Upper lobe of right lung (tissue), 1 donor: ENCODE measurements at places on chromosomes 1 and 21.

GRCh38 chr1:57142999-57143398, 177.2 kb upstream of the C8B start:
- DNase-seq: no peak
- H3K4me1 ChIP-seq: no peaks in the 10 kb centered on the region
- H3K27me3 ChIP-seq: no peaks in the 10 kb centered on the region
- H3K4me3 ChIP-seq: no peak overlapping the region
- H3K27ac ChIP-seq: no peak overlapping the region
- no peaks in the 10 kb centered on the region for H3K36me3 ChIP-seq

DNA sequence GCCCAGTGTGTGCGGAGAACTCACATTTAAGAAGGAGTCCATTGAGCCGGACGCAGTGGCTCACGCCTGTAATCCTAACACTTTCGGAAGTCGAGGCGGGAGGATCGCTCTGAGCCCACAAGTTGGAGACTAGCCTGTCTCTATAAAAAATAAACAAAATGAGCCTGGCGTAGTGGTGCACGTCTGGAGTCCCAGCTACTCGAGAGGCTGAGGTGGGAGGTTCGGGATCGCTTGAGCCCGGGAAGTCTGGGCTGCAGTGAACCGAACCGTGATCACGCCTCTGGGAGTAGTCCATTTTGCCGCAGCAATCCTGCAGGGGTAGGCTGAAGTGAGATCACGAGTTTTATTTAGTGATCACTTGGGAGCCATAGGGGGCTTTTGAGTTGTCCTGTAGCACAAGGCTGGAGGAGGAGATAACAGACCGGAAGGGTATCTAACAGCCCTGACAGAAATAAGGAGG, 497 bp upstream of the FUCA1 start:
- peaks cover 8% of the 10 kb centered on the region for H3K36me3 ChIP-seq
- H3K4me3 ChIP-seq: peak overlapping the region; percentile 81
- H3K27ac ChIP-seq: peak overlapping the region; percentile 70
- no peak for DNase-seq

- no peak overlapping the region for H3K27ac ChIP-seq
- H3K4me3 ChIP-seq: no peak overlapping the region
- no peaks in the 10 kb centered on the region for H3K27me3 ChIP-seq
- H3K4me1 ChIP-seq: no peaks in the 10 kb centered on the region
- H3K36me3 ChIP-seq: no peaks in the 10 kb centered on the region
Observed at GRCh38 chr21:39707316-39707715, 37.7 kb upstream of the IGSF5 start.

GRCh38 chr1:93353286-93353685, 7.6 kb downstream of the DR1 start:
- H3K36me3 ChIP-seq: peaks cover 54% of the 10 kb centered on the region
- no peaks in the 10 kb centered on the region for H3K27me3 ChIP-seq
- no peak for DNase-seq
- no peak overlapping the region for H3K4me3 ChIP-seq

GRCh38 chr1:1477206-1477605, 5.6 kb downstream of the ATAD3B start:
- no peak overlapping the region for H3K27ac ChIP-seq
- H3K4me3 ChIP-seq: no peak overlapping the region

DNA sequence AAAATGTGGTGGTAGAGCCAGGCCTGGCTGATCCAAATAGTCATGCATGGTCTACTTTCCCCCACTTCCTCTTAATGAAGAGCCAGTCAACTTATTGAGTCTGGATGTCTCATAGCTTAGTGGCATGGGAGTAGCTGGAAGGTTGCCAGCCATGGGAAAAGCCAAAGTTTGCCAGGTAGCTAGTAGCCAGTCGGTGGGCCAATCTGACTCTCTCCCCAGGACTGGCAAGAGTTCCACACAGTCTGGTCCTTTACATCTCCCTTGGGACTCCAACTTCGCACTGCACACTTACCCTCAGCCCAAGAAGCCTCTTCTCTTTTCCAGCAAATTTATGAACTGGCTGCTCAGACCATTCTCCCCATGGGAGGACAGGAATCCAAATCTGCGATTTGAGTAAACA, 8.3 kb downstream of the WARS2 start:
- H3K4me3 ChIP-seq: no peak overlapping the region
- H3K27ac ChIP-seq: no peak overlapping the region
- H3K4me1 ChIP-seq: no peaks in the 10 kb centered on the region
- H3K27me3 ChIP-seq: no peaks in the 10 kb centered on the region
- no peaks in the 10 kb centered on the region for H3K36me3 ChIP-seq

DNA sequence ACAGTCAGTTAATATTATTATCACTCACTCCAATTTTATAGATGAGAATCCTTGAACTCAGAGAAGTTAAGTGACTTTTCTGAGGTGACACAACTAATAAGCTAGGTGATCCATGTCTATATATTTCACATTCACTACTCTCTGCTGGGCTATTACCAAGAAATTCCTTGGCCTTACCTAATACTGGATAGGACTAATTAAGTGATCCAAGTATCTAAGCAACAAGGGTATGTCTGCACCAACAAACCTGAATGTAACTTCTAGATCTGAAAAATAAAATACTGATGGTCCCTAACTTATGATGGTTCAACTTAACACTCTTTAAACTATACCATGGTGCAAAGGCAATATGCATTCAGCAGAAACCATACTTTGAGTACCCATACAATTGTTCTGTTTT, 14.8 kb upstream of the CASQ2 start:
- DNase-seq: no peak
- H3K27me3 ChIP-seq: no peaks in the 10 kb centered on the region
- H3K27ac ChIP-seq: no peak overlapping the region

DNA sequence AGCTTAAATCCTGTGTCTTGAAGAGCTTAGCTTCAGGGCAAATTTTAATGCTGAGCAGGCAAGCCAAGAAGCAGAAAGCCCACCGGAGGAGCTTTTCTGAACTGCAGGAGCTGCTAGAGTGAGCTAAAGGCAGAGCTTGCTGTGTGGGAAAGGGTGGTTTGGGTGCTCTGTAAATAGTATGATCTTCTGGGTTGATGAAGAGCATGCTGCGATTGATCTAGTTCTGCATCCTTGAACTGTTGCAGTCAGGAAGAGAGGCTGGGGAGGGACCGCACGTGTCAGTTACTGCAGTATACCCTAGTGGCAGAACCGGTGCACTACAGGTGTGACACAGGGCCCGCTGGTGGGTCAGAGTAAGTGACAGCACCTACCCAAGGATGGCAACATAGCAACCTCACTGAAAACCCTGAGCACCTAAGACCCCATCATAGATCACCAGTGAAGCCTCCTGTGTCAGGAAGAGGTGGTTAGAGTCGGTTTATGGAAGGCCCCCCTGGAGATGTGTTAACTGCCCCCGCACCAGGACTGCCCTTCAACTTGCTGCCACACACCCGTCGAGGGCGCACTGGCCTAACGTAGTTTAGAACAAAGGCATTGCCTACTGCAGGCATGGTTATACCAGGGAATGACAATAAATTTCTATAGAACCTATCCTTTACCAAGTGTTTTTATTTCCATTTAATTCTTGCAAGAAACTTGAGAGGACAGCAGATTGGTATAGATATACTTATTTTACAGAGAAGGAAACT, 146.0 kb upstream of the KIAA0040 start:
- H3K4me3 ChIP-seq: no peak overlapping the region
- DNase-seq: no peak
- peaks cover 21% of the 10 kb centered on the region for H3K27me3 ChIP-seq

DNA sequence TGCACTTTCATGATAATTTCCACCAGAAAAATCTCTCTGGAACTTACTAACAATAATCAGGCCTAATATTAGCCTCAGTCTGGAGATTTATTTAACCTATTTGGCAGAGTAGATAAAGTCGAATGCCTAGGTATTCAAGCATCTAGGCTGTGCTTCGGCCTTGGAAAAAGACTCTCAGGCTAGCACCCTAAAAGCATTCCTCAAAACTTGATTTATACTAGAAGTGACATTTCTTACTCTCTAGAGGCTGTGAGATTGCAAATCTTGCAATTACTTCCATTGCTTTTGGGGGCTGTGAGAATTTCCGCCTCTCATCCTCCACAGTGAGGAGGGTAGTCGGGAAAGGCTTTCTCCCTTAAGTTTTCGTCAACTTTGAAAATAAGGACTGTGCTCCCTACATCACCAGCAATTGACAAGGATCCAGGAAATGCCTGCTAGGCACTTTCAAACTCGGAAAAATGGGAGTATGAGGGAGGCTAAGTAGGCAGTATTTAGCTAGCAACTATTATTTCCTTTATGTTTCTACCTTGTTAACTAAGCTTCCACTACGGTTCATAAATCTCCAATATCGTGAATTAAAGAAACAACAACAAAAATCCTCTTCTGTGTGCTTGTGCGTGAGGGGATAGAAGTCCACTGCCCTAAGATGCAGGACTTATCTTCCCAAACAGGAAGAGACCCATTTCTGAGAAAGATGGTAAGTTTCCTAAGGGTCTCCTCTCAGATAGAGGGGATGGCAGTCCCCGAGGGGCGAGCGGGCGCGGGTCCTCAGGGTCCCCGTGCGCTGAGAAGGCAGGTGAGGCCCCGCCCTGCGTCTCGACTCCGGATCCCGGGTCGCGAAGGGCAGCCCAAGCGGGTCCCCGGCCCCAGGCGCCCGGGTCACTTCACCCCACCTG, 1.1 kb upstream of the LMO4 start:
- H3K36me3 ChIP-seq: no peaks in the 10 kb centered on the region
- peak overlapping the region; percentile 97 for H3K27ac ChIP-seq
- H3K4me1 ChIP-seq: peaks cover 12% of the 10 kb centered on the region
- peak overlapping the region; percentile 77 for H3K4me3 ChIP-seq
- H3K27me3 ChIP-seq: no peaks in the 10 kb centered on the region

GRCh38 chr1:163191301-163191700, 11.4 kb downstream of the RGS5 start:
- H3K36me3 ChIP-seq: no peaks in the 10 kb centered on the region
- no peak overlapping the region for H3K4me3 ChIP-seq
- no peak for DNase-seq
- H3K4me1 ChIP-seq: peaks cover 3% of the 10 kb centered on the region

- H3K36me3 ChIP-seq: no peaks in the 10 kb centered on the region
- no peak overlapping the region for H3K4me3 ChIP-seq
- H3K27me3 ChIP-seq: no peaks in the 10 kb centered on the region
- no peaks in the 10 kb centered on the region for H3K4me1 ChIP-seq
- H3K27ac ChIP-seq: no peak overlapping the region
Observed at GRCh38 chr1:241470908-241471590, 48.5 kb downstream of the FH start.

DNA sequence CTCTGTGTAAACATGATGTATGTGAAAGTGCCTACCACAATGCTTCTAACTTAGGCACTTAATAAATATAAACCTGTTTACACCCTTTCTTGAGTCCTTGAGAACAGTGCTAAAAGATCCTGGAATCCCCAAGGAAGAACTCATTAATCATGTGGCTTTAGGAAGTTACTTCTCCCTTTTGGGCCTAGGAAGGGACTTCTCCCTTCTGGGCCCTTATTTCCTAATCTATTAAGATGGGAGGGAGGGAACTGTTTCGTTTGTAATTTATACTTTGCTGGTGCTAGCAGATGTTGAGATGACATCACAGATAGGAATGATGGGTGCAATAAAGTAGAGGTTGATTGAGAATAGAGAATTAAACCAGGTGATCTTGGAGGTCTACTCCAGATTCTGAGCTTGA, 1.2 kb downstream of the BTF3L4 start:
- H3K27ac ChIP-seq: peak overlapping the region; percentile 93
- H3K27me3 ChIP-seq: no peaks in the 10 kb centered on the region
- peaks cover 33% of the 10 kb centered on the region for H3K36me3 ChIP-seq
- peaks cover 42% of the 10 kb centered on the region for H3K4me1 ChIP-seq

GRCh38 chr1:56507925-56508522, 71.3 kb downstream of the PLPP3 start:
- no peaks in the 10 kb centered on the region for H3K27me3 ChIP-seq
- DNase-seq: no peak
- no peak overlapping the region for H3K27ac ChIP-seq
- peaks cover 66% of the 10 kb centered on the region for H3K4me1 ChIP-seq

- H3K4me1 ChIP-seq: peaks cover 14% of the 10 kb centered on the region
- H3K4me3 ChIP-seq: peak overlapping the region; percentile 77
- peaks cover 33% of the 10 kb centered on the region for H3K27me3 ChIP-seq
- DNase-seq: no peak
- H3K36me3 ChIP-seq: no peaks in the 10 kb centered on the region
Observed at GRCh38 chr21:34890724-34891612, 158.1 kb downstream of the RUNX1 start.

- H3K27me3 ChIP-seq: no peaks in the 10 kb centered on the region
- no peak for DNase-seq
- H3K27ac ChIP-seq: no peak overlapping the region
- no peaks in the 10 kb centered on the region for H3K36me3 ChIP-seq
- peaks cover 13% of the 10 kb centered on the region for H3K4me1 ChIP-seq
Observed at GRCh38 chr1:221169447-221169889, 290.2 kb downstream of the HLX start.

DNA sequence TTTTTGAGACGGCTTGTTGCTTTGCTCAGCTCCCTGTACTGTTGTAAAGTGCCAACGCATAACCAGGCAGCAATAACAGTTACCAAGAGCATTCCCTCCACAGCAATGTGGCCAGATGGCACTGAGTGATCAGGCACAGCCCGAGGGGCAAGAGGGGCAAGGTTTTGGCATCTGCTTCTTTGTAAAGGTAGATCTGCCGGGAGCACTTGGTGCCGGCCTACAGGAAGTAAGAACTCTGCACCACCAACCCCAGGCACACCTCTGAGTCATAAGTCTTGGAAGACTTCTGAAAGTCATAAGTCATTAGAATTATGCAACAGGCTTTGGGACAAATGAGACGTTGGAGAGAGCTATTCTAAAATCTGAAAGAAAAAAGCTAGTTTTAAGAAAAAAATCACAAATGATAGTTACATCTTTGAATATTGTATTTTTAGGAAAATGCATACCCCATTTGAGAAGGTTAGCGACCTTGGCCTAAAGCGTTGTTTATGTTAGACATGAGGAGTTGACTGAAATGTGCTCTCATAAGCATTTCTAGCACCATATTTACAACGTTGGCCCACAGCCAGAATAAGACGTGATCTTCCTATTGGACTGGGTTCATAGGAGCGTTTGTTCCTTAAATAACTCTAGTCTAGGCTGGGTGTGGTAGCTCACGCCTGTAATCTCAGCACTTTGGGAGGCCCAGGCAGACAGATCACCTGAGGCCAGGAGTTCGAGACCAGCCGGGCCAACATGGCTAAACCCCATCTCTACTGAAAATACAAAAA, 37.7 kb upstream of the MAP10 start:
- peaks cover 12% of the 10 kb centered on the region for H3K4me1 ChIP-seq
- no peaks in the 10 kb centered on the region for H3K36me3 ChIP-seq
- H3K27me3 ChIP-seq: no peaks in the 10 kb centered on the region
- no peak for DNase-seq
- peak overlapping the region; percentile 53 for H3K27ac ChIP-seq

- no peaks in the 10 kb centered on the region for H3K27me3 ChIP-seq
- peaks cover 21% of the 10 kb centered on the region for H3K4me1 ChIP-seq
- no peaks in the 10 kb centered on the region for H3K36me3 ChIP-seq
- no peak overlapping the region for H3K4me3 ChIP-seq
- no peak overlapping the region for H3K27ac ChIP-seq
- no peak for DNase-seq
Observed at GRCh38 chr1:16168622-16169360, 12.9 kb upstream of the EPHA2 start.
